ENCODE measurements at places on chromosomes 2 and 18.

DNA sequence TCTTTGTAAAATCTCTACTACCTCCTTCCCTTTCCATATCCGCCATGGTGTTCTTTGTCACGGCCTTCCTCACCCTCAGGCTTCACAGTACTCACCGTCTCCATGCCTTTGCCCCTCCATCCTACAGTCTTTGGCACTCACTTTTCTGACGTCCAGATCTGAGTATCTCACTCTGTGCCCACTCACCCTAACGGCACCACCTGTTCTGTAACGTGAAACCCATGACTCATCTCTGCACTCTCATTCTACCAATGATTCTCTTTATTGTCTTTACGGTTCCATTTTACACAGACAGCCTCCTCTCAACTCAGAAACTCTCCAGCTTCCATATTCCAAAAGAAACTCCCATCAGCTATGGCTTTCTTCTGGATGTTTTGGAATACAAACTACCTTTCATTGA, 56.7 kb downstream of the NETO1 start:
- no peak for DNase-seq

- no peak for DNase-seq
Observed at GRCh38 chr2:233816334-233816733, 38.0 kb downstream of the HJURP start.

DNA sequence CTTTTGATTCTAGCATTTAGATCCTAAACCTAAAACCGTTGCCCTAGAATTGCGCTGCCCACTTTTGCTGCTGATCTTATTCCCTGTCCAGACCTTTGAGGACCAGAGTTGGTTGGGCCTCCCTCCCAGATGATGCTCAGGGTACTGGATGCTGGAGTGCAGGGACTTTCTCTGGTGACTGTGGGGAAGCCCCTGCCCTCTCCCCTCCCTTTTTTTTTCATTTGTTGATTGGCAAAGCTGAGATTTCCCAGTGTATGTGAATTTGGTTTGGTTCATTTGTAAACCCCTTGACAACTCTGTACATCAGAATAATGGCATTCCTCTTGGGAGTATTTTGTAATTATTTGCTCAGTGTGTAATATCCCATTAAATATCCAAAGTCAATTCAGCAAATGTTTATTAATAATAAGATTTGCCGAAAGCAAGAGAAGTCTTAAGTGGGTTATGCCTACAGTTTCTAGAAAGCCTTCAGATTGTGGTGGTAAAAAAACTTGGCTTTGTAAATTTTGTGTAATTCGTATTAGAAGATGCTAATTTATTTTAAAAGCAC, 28.3 kb downstream of the RAB31 start:
- no peak for DNase-seq

- DNase-seq = no peak
Observed at GRCh38 chr2:38261569-38262068, 115.5 kb downstream of the ATL2 start.

- no peak for DNase-seq
Observed at GRCh38 chr2:55153584-55154299, 78.4 kb downstream of the CLHC1 start.

GRCh38 chr2:209644842-209645241, 126.8 kb upstream of the UNC80 start:
- no peak for DNase-seq

GRCh38 chr2:179049546-179050311, at the start of gene CCDC141:
Gene CCDC141, minus strand, starts transcription at chr2:179050137. Its CDS starts 196 bp downstream, at chr2:179049941.
- DNase-seq = no peak

- no peak for DNase-seq
Observed at GRCh38 chr18:48181857-48182256, 227.3 kb downstream of the ZBTB7C start.

GRCh38 chr2:101017371-101017770, 15.3 kb downstream of the RPL31 start:
- no peak for DNase-seq

- no peak for DNase-seq
Observed at GRCh38 chr2:2582998-2583545, 252.0 kb upstream of the MYT1L start.

DNA sequence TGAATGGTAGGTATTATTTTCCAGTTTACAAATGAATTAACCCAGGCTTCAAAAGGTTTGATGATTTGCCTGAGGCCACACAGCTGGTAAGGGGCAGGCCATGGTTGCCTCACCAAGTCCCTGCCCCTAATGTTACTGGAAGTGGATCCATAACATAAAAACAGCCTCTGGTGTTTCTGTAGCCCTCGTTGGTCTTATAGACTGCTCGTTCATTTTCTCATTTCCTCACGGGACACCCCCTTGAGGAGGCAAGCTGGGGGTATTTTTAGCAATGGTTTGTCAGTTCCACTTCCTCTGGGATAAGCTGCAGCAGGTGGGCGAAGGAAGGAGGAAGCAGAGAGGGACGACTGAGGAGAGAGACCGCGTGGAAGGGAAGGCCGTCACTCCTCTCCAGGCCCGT, 32.9 kb upstream of the NDUFV2 start:
- no peak for DNase-seq

GRCh38 chr18:7116792-7117389, 706 bp downstream of the LAMA1 start:
- DNase-seq = no peak

GRCh38 chr2:177340158-177340557, 52.4 kb upstream of the AGPS start:
- DNase-seq = no peak

DNA sequence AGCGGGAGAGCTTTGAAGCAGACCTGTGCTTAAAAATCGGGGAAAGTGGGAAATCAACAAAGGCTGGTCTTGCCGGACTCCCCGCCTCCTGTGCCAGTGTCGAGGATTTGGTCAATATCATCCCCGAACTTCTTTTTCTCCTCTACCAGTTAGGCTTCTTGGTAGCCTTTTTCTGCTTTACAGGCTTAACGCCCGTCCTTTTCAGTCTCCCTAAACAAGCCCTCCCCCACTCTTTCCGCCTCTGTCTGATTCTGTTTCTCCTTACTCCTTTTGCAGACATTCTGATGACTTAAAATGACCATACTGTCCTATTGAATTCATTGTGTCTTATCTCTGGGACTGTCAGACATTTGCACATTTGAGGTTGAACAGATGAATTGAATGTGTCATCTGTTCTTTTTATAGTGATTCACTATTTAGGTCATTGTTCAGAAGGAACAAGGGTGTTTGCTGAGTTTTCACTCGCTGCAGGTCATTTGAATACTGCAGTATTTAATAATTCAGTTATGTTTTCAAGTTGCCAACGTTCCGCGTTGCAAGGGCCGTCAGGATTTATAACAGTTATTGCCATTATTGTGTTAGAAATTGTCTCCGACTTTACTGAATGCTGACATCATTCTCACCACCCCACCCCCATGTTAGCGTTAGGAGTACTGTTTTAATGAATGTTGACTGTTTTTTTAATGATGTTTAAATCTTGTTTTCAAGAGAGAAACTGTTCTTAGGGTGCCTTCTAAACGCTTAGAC, 1.1 kb downstream of the ITGAV start:
- peak; percentile 11 for DNase-seq

DNA sequence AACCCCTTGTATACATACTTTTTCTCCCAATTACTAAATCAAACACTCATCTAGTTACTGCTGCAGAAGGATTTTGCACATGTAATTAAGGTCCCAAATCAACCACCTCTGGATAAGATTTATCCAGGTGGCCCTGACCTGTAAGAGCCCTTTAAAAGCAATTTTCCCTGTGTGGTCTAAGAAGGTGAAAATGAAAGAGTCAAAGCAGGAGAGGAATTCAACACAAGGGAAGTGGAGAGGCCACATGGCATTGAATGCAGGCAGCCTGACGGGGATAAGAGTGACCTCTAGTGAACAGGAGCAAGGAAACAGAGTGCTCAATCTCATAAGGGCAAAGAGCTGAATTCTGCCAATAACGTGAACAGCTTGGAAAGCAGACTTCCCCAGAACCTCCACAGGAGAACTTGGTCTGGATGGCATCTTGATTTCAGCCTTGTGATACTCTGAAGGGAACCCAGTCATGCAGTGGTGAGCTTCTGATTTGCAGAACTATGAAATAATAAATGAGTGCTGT, 27.2 kb downstream of the PPP3R1 start:
- no peak for DNase-seq

DNA sequence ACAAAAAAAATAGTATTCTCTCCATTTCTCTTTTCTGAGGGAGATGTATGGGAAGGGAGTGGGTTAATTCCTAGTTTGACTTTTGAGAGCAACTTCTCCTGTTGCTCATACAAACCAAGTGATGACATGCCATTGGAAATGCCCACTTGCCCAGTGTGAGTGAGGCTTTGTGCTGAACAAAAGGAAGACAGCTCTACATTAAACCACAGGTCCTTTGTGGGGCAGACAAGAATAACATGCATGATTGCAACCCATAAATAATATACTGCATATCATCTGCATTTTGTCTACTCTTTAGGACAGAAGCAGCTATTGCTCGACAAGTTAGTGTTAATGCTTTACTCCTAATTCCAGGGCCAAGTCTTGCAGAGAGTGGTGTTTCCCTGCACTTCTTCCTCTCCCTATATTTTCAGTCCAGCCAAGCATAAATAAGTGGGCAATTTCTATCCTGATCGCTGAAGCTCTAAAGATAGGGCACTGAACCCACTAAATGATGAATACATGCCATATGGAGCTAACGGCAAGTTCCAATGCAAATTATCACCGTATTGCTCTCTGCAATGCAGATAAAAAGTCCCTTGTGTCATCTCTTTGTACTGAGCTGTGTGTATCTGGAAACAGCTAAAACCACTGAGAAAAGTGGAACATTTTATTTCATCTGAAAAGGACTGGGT, 19.4 kb upstream of the EHBP1 start:
- no peak for DNase-seq

GRCh38 chr2:64863097-64863820, 125.9 kb upstream of the SLC1A4 start:
- no peak for DNase-seq

DNA sequence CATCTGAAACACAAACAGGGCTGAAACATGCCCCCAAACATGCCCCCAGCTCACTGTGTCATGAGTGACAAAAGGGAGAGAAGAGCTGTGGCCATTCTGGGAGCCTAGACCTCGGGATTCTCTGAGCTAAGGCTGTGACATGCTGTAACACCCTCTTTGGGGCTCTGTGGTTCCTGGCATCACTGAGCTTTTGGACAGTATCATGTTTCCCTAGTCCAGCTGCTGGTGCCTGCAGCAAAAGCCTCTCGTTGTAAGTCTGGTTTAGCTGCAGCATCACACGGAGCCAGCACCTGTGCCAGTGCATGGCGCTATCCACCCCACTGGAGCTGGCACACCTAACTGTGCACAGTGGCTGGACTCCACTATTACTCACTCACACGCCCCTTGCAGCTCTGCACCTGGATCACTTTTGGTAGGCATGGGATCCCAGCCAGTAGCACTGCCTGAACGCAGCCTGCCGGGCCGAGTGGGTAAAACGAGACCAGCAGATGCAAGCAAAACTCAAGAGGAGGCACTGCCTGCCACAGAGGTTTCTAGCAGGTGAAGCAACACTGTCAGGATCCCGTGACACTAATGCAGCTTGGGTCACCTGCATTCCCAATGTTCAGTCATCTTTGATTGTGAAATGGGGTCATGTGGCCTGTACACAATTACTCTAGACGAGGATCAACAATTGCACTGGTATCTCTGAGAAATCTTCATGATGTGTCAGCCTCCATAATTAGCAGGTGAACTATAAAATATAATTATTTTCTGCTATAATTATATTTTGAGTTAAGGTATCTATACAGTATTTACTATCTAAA, 547.2 kb downstream of the ZNF804A start:
- DNase-seq = no peak

DNA sequence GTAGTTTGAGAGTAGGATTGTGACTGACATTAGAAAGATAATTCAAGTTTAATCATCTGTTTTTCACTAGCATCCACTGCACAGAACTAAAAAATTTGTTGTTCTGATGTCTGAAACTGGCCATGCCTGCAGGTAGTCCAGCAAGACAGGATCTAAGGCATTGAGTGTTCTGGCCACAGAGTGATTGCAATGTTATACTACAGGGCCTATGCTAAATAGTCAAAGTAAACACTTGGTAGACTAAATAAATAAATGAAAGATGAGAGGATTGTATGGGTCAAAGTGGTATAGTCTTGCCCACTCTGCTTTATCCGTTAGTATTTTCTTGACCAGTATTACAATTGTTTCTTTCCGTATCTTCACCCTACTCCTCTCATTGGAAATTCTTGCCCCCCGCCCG, 27.6 kb upstream of the FANCL start:
- DNase-seq = no peak

DNA sequence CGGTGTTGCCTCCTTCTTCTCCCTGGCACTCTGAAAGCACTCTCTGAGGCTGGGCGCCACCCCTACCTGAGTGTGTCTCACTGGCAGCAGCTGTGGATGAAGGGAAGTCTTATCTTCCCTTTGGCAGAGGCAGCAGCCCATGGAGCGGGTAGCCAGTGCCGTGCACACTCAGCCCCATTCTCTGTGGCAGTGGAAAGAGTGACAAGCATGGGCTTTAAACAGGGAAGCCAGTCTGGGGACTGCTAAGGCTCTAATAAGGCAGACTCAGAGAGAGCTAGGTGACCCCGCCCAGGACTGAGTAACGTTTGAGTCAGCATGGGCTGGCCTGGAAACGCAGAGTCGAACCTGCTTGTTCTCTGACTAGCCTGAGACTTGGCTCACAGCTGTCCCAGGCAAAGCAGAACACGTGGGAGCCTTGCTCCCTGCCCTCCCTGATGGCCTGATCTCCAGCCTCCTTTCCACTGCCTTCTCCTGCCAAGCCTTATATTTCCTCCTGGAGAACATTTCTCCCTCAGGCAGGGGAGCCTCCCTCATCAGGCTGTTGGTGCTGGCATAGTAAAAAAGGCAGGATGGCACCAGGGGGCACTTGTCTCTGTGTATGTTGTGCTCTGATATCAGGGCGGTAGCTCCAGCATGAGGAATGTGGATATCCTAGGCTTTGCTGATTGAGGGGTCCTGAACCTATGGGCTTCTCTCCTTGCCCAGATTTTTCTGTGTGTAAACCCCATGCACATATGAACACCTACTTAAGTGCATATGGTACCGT, 93.9 kb upstream of the LGALSL start:
- DNase-seq = no peak

DNA sequence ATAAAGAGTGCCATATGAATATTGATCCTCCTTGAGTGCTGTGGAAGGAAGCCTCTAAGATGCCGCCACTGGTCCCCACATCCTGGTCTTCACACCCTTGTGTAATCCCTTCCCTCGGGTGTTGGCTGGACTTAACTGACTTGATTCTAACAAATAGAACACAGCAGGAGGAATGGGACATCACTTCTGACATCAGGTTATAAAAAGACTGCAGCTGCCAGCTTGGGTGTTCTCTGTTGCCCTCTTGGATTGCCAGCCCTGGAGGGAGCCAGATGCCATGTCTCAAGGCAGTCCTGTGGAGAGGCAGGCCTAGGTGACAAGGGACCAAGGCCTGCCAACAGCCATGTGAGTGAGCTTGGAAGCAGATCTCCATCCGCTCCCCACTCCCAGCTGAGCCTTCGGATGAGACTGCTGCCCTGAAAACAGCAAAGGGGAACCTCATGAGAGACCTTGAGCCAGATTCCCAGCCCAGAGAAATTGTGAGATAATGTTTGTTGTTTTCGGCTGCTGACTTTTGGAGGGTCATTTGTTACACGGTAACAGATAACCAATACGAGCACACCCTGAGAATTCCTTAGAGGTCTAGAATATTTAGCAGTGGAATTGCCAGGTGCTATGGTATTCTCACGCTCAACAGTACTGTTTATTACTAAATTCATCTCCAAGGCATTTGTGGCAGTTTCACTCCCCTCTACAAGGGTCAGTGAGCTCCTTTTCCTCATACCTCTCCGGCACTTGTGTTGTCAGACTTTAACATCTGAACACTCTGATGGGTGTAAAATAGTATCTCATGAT, 32.5 kb downstream of the HPCAL1 start:
- DNase-seq = no peak

- no peak for DNase-seq
Observed at GRCh38 chr18:2797951-2798350, 48.9 kb upstream of the EMILIN2 start.
